Dermis microvascular lymphatic vessel endothelial cell (primary cell): ENCODE measurements at places on chromosomes 7 and 10. TPM values are rescaled to one million over a fixed set of nuclear protein-coding genes. Genes with fewer than 3 reads are reported as not detected.

DNA sequence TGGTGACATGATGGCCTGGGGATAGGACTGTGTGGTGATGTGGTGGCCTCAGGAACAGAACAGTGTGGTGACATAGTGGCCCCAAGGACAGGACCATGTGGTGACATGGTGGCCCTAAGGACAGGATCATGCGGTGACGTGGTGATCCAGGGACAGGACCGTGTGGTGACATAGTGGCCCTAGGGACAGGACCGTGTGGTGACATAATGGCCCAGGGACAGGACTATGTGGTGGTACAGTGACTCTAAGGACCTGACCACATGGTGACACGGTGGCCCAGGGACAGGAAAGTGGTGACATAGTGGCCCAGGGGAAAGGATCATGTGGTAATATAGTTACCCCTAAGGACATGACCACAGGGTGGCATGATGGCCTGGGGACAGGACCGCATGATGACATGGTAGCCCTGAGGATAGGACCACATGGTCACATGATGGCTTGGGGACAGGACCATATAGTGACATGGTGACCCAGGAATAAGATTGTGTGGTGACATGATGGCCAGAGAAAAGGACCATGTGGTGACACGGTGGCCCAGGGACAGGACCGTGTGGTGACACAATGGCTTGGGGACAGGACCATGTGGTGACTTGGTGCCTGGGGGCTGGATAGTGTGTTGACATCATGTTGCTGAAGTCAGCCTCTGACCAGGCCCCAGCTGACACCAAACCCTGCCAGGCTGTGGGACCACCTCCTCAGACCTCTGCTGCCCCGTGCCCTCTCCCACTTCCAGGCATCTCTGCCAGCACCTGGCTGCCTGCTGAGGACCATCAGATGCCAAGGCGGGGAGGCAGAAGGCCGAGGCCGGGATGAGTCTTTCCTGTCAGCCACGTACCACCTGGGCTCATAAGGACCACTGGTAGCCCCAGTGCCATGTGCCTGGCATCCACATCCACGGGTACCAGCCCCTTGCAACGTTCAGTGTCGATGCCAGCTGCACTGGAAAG is 99.5 kb downstream of the ADAM12 start:
- no peak for DNase-seq

- DNase-seq: no peak
Measured at GRCh38 chr7:77454802-77455201, 38.7 kb upstream of the GSAP start.

DNA sequence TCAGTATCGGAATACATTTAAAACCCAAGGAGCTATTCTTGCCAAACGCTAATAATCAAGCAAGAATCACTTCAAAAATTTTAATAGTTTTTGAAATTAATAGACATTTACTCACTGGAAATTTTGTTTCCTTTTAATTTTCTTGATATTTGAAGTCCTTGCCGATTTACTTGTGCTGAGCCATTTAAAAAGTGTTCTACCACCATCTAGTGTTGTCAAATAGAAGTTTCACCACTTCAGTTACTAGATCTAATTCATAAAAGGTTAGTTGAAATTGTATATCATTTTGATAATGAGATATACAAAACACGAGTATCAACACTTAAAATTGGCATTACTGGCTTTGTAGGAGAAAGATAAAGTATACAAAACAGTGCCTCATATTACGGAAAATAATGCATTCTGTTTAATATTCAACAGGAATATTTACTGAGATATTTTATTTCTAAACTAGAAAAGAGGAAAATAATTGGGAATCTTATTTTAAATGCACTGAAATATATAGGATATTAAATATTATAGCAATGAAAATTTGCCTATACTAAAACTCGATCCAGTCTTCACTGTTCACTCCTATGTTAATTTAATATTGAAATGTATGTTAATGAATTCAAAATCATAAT is 664.8 kb upstream of the SEMA3D start:
- peak; percentile 41 for DNase-seq

GRCh38 chr10:46106410-46107255 is 60.6 kb upstream of the MSMB start:
- DNase-seq: peak; percentile 14

DNA sequence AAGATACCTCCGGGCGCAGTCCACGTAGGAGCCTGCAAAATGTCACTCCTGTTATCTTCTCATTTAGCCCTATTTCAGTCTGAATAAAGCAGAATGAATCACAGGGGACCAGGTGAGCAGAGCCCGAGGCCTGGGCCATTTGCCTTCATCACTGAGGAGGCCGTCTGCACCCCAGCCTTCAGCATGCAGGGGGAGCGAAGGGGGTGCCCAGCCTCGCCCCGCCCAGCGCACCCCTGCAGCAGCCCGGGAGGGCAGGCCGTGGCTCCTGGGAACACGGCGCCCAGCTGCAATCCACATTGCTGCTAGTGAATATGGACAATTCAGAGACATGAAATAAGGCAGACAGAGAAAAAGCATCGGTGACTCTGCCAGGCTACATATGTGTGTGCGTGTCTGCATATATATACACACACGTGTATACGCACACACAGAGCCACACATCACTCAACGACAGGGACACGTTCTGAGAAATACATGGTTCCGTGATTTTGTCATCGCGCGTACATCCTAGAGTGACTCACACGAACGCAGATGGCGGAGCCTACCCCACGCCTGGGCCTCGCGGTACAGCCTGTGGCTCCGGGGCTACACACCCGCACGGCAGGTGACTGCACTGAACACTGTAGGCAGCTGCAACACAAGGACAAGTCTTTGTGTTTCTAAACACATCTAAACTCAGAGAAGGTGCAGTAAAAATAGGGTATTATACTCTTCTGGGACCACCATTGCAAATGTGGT is 15.2 kb upstream of the ELFN1 start:
- no peak for DNase-seq

- DNase-seq: no peak
Measured at GRCh38 chr7:94898340-94898739, 9.1 kb upstream of the PPP1R9A start.

DNA sequence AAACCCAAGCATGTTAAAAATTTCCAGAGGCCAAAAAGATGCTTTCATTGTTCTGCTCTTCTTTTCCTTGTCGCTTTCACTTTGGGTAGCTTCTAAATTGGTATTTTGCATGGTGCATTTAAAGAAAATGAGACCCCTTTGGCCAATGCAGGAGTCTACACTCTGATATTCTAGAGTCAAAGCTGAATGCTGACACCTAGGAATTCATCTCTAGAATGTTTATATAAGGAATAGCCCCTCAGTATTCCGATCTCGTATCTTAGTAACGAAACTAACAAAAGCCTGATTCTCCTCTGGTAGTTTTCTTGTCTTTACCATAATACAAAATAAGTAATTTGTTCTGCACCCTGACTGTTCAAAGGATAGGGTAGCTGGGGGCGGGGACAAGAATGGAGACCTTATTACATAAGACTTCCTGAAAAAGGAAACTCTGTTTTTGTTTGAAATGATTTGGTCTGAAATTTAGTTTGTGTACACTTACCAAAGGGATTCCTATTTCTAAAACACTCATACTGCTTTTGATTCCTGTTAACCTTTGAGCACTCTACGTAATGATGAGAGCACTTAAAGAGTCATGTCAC is 17.1 kb downstream of the IKZF1 start:
- no peak for DNase-seq

DNA sequence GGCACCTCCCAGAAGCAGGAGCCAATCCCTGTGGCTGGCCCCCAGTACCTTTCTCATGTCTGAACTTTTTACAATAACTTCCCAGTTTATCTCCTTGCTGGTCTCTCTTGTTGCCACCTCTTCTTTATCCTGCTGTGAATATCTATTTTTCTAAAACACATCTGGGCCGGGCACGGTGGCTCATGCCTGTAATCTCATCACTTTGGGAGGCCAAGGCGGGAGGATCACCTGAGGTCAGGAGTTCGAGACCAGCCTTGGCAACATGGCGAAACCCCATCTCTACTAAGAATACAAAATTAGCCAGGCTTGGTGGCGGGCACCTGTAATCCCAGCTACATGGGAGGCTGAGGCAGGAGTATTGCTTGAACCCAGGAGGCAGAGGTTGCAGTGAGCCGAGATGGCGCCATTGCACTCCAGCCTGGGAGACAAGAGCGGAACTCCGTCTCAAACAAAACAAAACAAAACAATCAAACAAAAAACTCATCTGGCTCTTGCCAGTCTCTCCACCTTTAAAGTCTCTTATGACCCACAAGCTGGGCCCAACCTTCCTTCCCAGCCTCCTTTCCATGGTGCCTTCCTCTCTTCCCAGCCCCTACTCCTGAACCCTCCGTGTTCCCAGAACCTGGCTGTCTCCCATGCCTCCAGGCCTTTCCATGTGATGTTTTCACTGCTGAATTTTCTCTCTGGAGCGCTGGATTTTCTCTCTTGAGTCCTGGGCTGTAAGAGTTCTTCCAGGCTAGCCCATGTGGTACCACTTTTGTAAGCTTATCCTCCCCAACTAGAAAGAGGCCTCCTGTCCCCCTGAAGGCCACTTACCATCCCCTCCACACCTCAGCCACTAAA is 51.3 kb downstream of the HIP1 start:
- no peak for DNase-seq

The HMX2 gene
- not detected in 2 replicates for total RNA-seq

The DNAJC12 gene
- total RNA-seq: 3.7 and 3.9 TPM in 2 replicates
